OCI-LY7 (cell line): ENCODE measurements at places on chromosomes 3 and 15.

DNA sequence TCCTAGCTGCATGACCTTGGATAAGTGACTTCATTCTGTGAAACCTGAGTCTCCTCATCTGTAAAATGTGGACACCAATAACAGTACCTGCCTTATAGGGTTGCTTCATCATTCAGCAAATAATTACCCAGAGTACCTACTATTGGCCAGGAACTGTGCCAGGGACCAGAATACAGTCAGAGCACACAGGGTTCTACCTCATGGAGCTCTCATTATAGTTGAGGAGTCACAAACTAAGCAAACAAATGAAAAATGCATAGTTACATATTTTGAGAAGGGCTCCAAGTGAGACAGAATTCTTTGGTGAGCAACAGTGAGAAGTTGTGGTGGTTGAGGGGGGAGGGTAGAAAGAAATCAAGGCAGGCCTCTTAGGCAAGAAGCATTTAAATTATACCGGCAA lies 308.6 kb upstream of the WNT5A start:
- DNase-seq, result no peak

GRCh38 chr3:155242342-155242741 lies 51.1 kb downstream of the STRIT1 start:
- DNase-seq, result no peak

- no peak for DNase-seq
Measured at GRCh38 chr15:58522391-58522790, 90.6 kb downstream of the LIPC start.

- DNase-seq, result no peak
Measured at GRCh38 chr3:73298243-73299183, 237.1 kb downstream of the EBLN2 start.

GRCh38 chr3:143972155-143972504 lies 507 bp downstream of the DIPK2A start:
- no peak for DNase-seq

DNA sequence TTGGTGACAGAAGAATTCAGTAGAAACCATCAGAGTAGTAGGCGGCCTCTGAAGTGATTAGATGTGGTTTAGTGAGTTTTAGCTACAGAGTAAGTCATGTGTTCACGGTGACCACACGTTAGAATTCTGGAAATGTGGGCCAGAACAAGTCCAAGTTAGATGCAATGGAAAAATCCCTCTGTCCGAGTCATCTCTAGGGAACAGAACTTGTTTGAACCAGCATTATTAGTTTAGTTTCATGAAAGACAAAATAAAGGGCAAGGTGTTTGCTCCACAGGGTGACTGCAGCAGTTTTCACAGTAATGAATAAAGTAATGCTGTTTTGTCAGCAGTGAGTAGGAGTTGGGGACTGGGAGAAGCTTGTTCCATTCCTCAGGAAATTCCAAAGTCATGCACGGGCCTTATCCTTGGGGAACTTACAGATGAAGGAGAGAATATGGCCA lies 100.2 kb downstream of the CGNL1 start:
- no peak for DNase-seq

DNA sequence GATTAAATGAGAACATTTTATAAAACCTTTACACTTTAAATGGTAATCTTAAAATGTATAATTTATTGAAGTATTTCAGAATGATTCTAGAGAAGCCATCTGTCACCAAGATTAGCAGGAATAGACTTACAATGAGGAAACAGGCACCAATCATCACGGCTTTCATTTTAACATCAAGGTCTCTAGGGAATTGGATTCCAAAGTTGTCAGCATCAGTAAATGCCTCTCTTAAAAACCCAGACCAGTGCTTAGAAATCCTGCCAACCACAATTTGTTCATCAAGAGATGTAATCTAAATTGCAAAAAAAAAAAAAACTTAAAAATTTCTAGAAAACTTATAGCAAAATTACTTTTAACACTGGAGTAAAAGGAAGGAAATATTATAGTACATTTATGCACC lies 20.3 kb downstream of the PLSCR2 start:
- no peak for DNase-seq

- DNase-seq, result no peak
Measured at GRCh38 chr3:116322750-116323375, 122.4 kb downstream of the LSAMP start.

GRCh38 chr3:64595253-64595694 lies 92.5 kb downstream of the ADAMTS9 start:
- no peak for DNase-seq

- no peak for DNase-seq
Measured at GRCh38 chr15:26132811-26133210, 269.7 kb upstream of the ATP10A start.

- no peak for DNase-seq
Measured at GRCh38 chr15:66107070-66107469, 146.5 kb downstream of the MEGF11 start.

DNA sequence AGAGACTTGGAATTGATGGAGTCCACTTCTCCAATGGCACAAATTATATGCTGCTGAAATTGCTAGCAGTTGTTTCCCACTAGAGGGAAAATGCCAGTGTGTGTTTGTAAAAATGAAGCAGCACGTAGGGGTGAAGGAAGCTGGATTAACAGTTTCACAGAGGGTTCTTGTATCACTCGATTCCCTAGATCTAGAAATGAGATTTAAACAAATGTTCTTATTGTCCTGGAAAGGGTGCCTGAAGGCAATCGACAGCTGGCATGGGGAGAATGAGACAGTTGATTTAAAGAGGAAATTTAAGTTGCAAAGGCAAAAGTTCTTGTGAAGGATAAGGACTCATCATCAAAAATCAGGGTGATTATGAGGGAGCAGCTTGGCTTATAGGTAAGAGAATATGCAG lies 234.8 kb upstream of the ARPP21 start:
- no peak for DNase-seq

DNA sequence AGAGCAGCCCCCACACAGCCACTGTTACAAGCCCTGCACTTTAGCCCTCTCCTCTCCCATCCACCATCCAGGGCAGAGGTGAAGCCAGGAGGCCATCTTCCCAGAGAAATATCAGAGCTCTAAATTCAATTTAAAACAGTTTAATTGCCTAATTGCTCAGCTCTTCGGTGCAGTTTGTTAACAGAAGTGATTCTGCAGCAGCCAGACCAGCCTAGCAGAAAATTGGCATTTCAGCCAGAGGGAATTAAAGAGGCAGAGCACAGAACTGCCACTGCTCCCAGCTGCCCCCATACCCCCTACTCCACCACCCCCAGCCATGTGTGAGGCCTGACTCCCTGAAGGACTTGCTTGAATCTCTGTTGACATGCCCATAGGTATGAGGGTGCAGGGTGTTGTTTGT lies 38.5 kb downstream of the TPRA1 start:
- no peak for DNase-seq

DNA sequence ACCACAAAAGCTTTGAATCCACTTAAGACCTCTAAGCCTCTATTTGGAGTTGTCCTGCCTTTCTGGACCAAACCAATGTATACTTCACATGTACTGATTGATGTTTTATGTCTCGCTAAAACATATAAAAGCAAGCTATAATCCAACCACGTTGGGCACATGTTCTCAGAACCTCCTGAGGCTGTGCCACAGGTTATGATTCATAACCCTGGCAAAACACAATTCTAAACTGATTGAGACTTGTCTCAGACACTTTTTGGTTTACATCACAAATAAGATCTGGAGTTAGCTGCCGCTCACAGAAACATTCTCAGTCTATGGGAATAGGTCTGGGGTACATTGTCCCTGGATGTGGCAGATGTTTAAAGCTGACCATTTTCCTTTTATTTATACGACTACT lies 53.4 kb upstream of the EPHA6 start:
- no peak for DNase-seq

- no peak for DNase-seq
Measured at GRCh38 chr3:100928638-100929428, 64.4 kb downstream of the ABI3BP start.

DNA sequence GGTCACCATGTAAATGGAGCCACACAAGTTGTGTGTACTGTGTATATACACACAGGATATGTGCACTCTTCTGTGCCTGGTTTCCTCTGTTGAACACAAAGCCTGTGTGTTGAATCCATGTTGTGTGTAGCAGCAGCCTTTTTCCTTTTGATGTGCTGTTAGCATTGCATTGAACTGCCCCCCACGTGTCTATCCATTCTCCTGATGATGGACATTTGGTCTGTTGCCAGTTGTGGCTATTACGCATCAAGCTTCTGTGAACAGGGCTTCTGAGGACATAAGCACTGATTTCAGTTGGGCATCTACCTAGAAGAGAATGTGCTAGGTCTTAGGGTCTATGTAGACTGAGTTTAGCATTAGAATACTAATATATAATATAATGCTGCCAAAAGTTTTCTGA lies 77.4 kb downstream of the LSM3 start:
- DNase-seq, result no peak

DNA sequence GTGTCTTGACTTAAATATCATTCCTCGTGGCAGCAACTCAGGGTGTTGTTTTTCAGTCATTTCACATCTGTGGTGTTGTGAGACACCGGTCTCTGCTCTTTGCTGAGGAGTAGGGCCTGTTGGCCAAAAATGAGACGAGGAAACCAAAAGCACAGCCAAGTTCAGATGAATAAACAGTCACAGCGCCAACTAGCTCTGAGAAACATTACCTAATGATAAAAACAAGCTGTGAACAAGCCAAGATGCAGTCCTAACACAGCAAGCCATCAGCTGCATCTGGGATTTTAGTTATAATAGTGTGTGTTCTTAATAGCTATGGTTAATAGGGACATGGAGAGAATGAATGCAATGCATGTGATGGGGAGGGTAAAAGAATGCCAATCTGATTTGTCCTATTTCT lies 843.4 kb upstream of the DPPA4 start:
- DNase-seq, result no peak

GRCh38 chr15:70962084-70962483 lies 69.5 kb downstream of the LRRC49 start:
- no peak for DNase-seq

DNA sequence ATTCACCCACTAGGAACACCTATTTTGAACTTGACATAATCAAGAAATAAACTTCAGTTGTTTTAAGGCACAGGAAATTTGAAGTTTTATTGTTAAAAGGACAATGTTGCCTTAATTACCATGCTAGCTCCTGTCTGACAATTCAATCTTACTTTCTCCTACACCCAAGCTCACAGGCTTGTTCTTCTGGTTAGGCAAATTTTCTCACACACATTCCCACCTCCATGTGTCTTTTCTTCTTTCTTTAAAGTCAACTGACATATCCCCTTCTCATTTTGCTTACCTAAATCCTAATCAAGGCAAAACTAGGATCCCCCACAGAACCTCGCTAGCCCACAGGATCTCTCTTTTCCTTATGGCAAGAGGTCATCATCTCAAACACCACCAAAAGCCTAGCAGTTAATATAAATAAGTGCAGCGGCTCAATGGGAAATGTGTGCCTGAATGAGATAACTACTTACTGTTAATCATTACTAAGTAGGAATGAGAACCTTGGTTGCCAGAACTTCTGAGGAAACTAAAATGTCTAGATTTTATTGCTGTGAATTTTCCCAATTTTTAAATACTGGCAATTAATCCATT lies 189.3 kb downstream of the PLCH1 start:
- no peak for DNase-seq

DNA sequence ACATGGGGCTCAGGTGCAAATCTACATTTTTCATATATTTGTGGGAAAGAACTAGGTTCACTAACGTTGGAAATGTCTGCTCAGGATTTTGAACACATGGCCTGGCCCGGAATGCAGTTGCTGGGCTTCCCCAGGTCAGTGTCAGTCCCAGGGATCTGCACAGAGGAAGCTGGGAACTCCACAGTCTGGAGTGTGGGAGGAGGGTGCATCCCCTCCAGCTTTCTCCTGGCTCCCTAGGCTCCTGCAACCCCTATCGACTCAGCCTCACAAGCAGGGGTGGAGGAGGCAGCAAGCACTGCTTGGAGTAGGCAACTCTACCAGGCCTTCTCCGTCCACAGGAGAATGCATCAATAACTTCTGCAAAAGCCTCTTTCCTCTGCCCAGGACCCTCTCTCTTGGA lies 30.1 kb upstream of the HCN4 start:
- no peak for DNase-seq

GRCh38 chr3:61454006-61454585 lies 107.3 kb upstream of the PTPRG start:
- DNase-seq, result no peak

DNA sequence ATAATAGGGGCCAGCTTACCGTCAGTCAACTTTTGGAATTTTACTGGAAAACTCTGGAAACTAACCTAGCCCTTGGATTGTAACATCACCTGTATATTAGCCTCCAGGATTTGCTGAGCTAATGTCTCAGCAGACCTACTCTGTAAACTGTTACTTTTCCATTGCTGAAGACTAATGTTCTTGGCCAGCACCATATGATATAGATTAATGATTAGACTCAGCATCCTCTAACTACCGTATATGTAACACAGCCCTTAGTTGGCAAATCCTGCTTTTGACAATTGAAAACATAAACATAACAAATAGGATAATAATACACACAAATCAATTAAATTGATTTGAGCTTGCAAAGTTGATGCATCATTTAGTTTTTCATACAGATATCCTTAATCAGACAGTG lies 26.6 kb upstream of the GBE1 start:
- no peak for DNase-seq

- no peak for DNase-seq
Measured at GRCh38 chr3:136642711-136643110, 109.5 kb downstream of the STAG1 start.

DNA sequence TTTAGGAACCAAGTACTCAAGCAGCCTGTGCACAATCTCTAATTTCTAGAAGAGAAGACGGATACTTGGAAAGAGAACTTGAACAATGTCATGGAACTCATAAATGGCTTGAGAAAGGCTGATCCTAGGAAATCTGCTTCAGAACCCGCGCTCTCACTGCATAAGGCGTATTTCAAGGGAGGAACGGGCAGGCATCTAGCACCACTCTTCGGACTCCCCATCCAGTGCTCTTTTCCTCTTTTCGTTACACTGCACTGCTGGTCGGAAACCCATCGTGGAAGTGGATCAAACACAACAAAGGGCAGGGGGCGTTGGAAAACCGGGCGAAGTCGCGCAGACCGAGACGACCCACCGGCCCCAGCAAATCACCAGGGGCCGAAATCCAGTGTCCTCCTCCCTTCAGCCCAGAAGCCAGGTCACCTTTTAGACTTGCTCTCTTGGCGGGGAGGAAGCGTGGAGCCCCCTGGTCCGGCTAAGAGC lies 539 bp upstream of the TLNRD1 start:
- peak; percentile 30 for DNase-seq

- DNase-seq, result no peak
Measured at GRCh38 chr3:88311826-88312225, 162.1 kb downstream of the C3orf38 start.

DNA sequence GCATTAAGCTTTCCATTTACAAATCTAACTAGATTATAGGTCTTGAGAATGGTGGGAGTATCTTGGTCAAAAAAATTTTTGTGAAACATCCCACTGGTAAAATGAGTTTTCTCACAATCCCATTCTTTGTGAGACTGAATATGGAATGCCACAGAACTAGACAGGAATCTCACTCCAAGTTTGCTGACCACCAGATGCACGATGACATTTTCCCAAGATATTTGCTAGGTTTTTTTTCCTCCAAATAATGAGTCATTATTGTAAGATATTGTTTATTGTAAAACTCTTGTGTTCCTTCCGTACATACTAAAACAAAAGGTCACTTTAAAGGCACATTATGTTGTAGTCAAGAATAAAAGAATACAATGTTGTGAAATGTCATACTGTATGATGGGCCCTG lies 53.9 kb downstream of the COPS2 start:
- DNase-seq, result no peak
